CD8-positive, alpha-beta memory T cell (primary cell): ENCODE measurements at places on chromosomes 5 and 9. TPM values are rescaled to one million over a fixed set of nuclear protein-coding genes. Genes with fewer than 3 reads are reported as not detected.

DNA sequence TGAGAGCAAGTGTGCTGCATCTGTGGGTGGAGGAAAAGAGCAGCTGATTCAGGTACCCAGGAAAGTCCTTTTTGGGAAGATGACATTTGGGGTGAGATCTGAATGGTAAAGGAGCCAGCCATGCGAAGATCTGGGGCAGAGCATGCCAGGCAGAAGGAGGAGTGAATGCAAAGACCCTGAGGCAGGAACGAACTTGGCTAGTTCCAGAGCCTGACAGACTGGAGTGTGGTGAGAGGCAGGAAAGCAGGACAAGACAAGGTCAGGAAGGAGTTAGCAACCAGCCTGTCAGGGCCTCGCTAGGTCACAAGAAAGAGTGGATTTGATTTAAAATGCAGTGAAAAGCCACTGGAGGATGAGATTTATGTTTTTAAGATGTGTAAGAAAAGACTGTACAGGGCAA is 28.2 kb downstream of the RGS7BP start:
- DNase-seq: no peak

DNA sequence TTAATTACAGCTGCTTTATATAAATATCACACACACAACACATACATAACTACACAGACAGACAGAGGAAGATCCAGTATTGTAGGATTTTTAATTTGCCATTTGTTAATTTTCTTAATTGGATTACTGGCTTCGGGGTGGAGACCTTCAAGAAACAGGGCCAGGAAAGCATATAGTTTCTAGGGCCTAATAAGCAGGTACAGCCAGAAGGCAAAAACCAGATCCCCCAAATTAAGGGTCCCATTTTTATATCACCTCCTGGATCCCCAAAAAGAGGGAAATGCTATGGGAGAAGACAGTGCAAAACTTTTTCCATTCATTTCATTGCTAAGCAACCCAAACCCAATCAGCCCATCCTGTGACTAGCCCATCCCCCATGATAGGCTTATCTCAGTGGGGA is 373.3 kb upstream of the FAM174A start:
- no peak for DNase-seq

- no peak for DNase-seq
Measured at GRCh38 chr5:31944684-31945445, 229.3 kb downstream of the GOLPH3 start.

DNA sequence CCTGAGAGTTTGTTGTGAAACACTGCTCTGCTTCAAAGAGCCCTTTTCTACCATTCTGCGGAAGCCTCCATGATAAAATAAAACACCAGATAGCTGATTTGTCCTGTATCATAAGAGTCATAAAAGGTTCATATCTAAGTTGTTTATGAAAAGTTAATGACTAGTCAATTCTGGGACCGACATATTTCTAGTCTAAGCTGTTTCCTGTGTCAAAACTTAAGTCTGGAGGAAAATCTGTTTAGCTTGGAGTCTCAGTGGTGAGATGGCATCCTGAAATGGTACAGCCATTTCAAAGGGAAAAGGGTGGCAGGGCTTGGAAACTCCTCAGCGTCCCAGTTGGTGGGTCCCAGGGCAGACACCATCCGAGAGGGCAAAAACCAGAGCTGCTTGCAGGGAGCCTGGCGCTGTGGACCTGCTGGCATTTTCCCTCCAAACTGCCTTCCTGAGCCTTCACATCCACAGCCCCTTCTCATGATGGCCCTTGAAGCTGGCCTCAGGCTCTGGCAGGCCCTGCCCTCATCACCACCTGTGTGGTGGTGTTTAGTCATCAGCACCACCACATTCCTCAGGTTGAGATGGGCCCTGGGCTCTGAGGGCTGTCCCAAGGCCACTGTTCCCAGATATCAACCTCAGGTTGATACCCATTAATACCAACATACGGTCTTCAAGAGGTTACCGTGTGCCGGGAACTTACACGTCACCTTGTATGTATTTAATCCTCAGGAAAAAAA is 184.0 kb downstream of the HSPA4 start:
- no peak for DNase-seq

- no peak for DNase-seq
Measured at GRCh38 chr9:123287639-123288038, 19.3 kb upstream of the STRBP start.

The OLFML2A gene
- not detected for total RNA-seq

The DIRAS2 gene
- total RNA-seq: not detected

The ANKRD33B gene
- 29.6 TPM for total RNA-seq

The GFI1B gene
- not detected for total RNA-seq

The FBXL17 gene
- total RNA-seq: 6.9 TPM

The TEX48 gene
- total RNA-seq: 0.86 TPM
